ENCODE measurements at places on chromosomes 11 and 22. TPM values are rescaled to one million over a fixed set of nuclear protein-coding genes. Genes with fewer than 3 reads are reported as not detected.

DNA sequence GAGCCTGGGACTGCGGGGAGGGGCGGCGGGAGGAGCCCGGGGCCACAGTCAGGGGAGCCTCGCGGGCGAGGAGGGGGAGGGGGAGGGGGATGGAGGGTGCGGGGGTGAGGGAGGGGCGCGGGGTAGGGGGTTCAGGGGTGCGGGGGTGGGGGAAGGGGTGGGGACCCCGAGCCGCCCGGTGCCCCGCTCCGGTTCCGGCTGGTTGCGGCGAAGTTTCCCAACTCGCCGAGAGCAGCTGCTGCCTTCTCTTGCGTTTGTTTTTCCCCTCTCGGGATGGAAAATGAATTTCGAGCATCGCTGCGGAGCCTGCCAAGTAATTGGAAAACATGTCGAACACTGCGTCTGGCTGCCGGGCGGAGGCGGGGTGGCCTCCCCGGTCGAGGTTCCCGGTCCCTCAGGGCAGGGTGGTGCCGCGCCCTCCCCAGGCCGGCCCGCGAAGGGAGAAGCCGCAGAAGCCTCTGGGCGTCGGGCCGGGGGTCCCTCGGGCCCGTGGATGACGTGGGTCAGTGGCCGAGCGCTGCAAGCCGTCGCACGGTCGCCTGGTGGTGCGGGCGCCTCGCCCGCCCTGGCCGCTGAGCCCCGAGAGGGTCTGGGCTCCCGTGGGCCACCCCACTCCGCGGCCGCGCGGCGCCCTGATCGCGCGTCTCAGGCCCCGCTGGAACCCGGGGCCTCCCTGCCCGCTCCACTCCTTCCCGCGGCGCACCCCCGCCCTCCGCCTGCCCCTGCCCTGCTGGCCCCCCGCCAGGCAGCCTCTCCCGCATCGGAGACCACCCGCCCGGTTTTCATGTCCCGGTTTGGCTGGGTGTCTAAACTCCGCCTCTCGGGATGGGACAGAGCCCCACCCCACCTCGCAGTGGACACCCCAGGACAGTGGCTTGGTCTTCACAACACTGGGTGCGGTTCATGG lies 12.1 kb downstream of the SPATA19 start:
- DNase-seq, result no peak

DNA sequence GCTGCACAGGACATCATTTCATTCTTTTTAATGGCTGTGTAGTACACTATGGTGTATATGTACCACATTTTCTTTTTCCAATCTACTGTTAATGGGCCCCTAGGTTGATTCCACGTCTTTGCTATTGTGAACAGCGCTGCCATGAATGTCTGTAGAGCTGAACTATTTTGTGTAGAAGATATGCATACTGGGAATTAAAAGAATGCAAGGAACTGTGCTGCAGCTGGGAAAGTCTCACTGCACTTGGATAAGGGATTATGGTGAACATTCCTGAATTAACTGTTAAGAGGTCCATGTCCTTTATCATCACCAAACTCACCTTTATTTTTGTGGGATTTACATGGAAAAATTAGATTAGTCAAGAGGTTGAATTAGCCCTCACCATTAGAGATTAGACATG lies 224.7 kb downstream of the SNX19 start:
- no peak for DNase-seq

GRCh38 chr22:48798281-48799226 lies 1029.1 kb downstream of the BRD1 start:
- no peak for DNase-seq

- no peak for DNase-seq
Observed at GRCh38 chr11:3747704-3748103, 49.6 kb downstream of the NUP98 start.

MAPK12 gene
- 0.02 TPM for polyA plus RNA-seq

All from naive thymus-derived CD8-positive, alpha-beta T cell (primary cell).